Left ventricle myocardium inferior (tissue), 1 donor: ENCODE measurements at places on chromosomes 12 and 14.

- no peak for DNase-seq
These were observed 177.8 kb upstream of the DIO2 start for GRCh38 chr14:80388980-80389711.

GRCh38 chr12:26327975-26328644 is 132.7 kb downstream of the SSPN start:
- no peak for DNase-seq

GRCh38 chr12:50049254-50050118 is 7.9 kb upstream of the ASIC1 start:
- DNase-seq: no peak

GRCh38 chr12:116539361-116539771 is 19.8 kb upstream of the MAP1LC3B2 start:
- DNase-seq: no peak

DNA sequence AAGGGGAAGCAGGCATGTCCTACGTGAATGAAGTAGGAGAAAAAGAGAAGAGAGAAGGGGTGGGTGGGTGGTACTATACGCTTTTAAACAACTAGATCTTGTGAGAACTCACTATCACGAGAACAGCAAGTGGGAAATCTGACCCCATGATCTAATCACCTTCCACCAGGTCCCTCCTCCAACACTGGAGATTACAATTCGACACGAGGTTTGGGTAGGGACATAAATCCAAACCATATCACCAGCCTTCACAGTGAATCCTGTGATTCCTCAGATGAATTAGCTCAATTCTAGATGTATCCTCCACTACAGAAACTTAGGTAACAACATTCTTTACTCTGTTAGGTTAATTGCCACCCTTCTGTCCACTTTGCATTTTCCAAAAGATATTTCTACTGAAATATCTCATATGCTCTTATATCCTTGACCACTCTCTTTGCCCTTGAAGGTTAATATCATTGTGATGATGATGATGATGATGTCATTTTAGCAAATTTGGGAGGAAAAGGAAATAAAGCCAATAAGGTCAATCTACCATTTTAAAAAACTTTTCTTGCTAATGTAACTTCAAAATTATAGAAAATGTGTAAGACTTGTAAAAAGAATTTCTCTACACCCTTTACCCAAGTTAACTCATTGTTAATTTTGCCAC is 23.2 kb upstream of the CCNT1 start:
- no peak for DNase-seq

GRCh38 chr14:84041421-84041820 is 1488.5 kb upstream of the FLRT2 start:
- DNase-seq: no peak

- DNase-seq: no peak
These were observed 4.5 kb upstream of the AKAP6 start for GRCh38 chr14:32324601-32325000.

GRCh38 chr12:131940141-131940547 is 9.6 kb upstream of the EP400 start:
- no peak for DNase-seq

- DNase-seq: no peak
These were observed 246.2 kb upstream of the LRIG3 start for GRCh38 chr12:59166457-59166856.

- no peak for DNase-seq
These were observed 13.8 kb downstream of the KITLG start for GRCh38 chr12:88566430-88566829.

DNA sequence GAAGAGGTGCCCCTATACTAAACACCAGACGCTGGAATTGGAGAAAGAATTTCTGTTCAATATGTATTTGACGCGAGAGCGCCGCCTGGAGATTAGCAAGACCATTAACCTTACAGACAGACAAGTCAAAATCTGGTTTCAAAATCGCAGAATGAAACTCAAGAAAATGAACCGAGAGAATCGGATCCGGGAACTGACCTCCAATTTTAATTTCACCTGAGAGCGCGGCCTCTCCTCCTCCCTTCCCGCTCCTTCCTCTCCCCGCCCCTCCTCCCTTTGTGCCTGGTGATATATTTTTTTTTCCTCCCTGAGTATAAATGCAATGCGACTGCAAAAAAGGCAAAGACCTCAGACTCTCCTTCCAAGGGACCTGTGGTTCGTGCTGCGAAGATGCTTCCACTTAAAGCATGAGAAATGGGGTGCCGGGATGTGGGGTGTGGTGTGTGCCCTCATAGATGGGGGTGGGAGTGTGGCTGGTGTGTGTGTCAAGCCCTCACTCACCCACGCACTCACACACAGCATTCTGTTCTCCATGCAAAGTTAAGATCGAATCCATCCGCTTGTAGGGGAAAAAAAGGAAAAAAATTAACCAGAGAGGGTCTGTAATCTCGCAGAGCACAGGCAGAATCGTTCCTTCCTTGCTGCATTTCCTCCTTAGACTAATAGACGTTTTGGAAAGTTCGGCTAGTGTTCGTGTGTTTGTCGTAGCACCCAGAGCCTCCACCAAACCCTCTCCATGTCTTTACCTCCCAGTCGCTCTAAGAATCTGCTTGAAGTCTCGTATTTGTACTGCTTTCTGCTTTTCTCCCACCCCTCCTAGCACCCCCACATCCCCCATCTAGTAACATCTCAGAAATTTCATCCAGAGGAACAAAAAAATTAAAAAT is 4.5 kb downstream of the HOXC10 start:
- DNase-seq: no peak

DNA sequence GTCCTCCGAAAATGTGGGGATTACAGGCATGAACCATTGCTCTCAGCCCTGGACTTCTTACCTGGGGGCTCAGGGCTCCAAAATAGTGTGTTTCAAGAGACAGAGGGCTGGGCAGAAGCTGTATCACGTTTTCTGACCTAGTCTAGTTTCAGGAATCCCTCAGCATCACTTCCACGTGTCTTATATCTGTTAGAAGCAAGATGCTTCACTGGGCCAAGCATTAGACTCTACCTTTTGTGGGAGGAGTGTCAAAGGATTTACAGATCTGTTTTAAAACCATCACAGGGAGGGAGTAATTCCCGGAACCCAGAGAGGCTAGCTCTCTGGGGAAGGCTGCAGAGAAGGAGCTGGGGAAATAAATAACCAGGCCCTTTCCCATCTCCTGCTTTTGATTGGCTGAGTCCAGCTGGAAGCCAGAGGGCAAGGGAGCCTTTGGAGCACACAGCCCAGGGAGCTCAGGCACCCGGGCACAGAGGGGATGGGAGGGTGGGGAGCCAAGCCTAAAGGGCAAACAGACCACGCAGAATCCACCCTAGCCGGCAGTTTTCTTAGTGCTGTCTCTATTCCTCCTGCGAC is 33.3 kb upstream of the ALDH2 start:
- no peak for DNase-seq

DNA sequence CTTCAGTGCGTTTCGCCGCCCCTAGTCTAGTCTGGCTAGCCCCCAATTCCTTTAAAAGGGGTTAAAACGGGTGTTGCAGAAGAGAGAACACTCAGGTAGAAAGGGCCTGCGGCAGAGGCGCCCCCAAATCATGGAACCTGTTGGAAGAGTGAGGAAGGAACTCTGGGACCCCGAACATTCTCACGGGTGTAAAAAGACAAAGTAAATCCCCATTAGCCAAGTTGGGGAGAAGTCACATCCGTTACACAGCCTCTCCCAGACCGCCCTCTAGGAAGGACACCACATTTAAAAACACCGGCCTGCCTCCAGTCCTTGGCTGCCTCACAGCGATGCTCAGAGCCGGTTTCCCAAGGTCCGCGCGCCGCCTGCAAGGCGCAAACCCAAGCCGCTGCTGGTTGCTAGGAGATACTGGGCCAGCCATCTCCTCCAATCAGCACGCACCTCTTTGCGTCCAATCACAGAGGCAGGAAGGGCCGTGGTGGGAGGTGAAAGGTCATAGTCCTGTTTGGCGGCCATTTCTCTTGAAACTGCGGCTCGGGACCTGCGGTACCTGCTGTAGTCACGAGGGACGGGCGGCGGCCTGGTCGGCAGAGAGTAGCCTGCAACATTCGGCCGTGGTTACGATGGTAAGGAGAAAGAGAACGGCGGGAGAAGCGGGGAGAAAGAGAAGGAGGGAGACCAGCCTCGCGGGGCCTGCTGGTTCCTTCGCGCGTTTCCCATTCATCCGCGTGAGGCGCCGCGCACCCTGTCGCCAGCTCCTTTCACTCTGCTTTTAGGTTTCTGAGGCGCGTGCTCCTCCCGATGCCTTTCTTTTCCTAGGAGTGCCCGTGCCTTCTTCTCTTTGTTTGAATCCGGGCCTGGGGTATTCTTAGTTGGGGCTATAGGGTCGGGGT is at the start of gene SNRPF:
Gene SNRPF (plus strand): TSS at position 502 of the 893 bp plus-strand sequence. CDS start 122 bp downstream, at position 624.
- DNase-seq: peak; percentile 92
